ENCODE measurements at places on chromosomes 12 and 14.

DNA sequence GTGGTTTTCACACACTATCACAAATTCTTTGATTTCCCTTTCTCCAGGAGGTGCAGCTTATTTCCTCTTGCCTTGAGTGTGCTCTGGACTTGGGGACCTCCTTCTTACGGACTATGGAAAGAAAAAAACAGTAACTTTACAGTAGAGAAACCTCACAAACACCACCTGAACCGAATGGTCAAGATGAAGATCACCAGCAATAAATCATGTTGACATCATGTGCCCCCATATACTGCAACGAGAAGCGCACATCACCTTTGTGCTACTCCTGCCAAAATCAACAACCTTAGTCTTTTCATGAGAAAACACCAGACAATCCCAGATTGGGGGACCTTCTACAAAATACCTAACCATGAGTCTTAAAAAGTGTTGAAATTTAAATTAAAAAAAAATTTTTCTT lies 13.3 kb upstream of the NYNRIN start:
- DNase-seq = no peak

GRCh38 chr14:36091096-36091495 lies 85.4 kb downstream of the PTCSC3 start:
- DNase-seq = no peak

GRCh38 chr12:124347805-124348658 lies 53.1 kb downstream of the RFLNA start:
- DNase-seq = peak; percentile 26

GRCh38 chr14:79915406-79915805 lies 295.9 kb downstream of the DIO2 start:
- no peak for DNase-seq

DNA sequence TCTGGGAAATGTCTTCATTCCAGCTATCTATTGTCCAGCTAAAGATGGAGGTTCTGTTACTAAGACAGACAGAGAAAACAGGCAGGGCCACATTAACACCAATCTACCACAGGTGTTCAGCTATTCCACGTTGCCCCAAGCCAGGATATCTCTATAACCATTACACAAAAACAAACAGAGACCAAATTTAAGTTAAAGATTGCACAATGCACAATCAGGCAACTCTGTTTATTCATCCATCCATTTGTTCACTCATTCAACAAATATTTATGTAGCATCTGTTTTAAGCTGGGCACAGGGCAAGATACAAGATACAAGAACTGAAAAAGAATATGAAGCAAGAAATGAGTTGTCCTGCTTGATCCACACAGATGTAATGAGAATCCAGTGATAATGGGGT lies 629.0 kb downstream of the MED13L start:
- no peak for DNase-seq

- no peak for DNase-seq
Measured at GRCh38 chr14:23070262-23071129, 13.2 kb upstream of the CDH24 start.

- no peak for DNase-seq
Measured at GRCh38 chr12:46804054-46804453, 21.7 kb downstream of the SLC38A4 start.

GRCh38 chr12:4174417-4174816 lies 99.1 kb upstream of the CCND2 start:
- DNase-seq = no peak

DNA sequence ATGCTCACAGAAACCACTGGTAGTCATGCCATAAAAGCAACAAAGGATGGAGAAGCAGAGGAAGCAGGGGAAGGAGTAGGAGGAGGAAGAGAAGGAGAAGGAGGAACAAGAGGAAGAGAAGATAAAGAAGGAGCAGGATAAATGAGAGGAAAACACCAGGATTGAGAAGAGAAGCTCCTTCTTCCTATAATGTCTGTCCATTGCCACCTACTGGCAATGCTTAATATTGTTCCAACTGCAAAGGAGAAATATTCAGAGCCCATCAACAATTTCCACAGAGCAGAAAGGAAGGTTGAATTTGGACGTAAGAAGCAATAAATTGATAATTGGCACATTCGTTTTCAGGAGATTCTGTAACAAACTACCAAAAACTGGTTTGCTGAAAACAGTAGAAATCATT lies 898.4 kb downstream of the SLC16A7 start:
- DNase-seq = no peak

- DNase-seq = no peak
Measured at GRCh38 chr14:91402771-91403600, 14.6 kb downstream of the CCDC88C start.

GRCh38 chr12:123061441-123062205 lies 81.1 kb downstream of the ARL6IP4 start:
- DNase-seq = no peak

- no peak for DNase-seq
Measured at GRCh38 chr12:22993609-22994315, 368.8 kb downstream of the ETNK1 start.

GRCh38 chr14:36479344-36479743 lies 40.7 kb downstream of the NKX2-1 start:
- no peak for DNase-seq

- DNase-seq = peak; percentile 32
Measured at GRCh38 chr12:54201001-54201794, 12.4 kb upstream of the SMUG1 start.

GRCh38 chr14:23160924-23161522 lies 22.4 kb downstream of the SLC7A8 start:
- no peak for DNase-seq

- no peak for DNase-seq
Measured at GRCh38 chr12:85519163-85519562, 239.1 kb downstream of the ALX1 start.

- no peak for DNase-seq
Measured at GRCh38 chr12:86735851-86736250, 479.7 kb upstream of the MGAT4C start.

DNA sequence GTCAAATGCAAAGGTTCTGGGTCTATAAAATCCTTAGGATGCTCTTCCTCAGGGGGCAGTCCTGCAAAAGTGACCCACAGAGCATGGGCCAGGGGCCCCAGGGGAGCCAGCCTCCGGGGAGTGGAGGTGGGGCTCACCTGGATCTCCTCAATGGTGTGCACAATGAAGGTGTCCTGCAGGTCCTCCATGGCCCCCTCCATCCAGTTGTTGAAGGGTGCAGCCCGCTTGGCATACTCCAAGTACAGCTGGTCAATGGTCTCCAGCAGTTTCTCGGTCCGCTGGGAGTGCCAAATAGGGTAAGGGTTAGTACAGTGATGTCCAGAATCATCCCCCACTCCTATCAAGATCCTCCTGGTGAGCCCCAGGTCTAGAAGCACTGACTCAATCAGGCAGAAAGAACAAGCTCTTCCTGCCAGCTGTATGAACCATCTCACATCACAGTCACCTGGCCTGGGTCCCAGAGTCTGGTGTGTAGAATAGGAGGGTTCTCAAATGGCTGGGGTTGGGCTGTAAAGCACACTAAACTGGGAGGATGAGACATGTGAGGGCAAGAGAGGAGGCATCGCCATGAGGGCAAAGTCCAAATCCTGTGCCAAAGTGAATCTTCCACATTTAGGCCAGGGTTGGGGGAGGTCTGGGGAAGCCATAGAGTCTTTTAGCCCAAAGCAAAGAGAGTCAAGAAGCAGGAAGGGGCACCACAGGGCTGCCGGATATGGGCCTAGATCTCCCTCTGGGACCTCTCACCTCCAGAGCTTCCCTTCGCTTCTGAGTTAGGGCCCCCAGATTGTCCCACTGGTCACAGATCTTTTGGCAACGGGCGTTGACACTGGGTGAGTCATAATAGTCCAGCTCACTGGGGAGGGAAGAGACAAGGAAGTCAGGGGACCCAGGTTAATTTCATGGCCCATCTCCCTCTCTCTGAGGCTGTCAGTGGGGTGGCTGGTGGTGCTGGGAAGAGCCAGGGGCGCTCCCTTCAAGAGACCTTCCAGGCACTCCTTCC lies 91.5 kb upstream of the ZFP36L1 start:
- DNase-seq = no peak

DNA sequence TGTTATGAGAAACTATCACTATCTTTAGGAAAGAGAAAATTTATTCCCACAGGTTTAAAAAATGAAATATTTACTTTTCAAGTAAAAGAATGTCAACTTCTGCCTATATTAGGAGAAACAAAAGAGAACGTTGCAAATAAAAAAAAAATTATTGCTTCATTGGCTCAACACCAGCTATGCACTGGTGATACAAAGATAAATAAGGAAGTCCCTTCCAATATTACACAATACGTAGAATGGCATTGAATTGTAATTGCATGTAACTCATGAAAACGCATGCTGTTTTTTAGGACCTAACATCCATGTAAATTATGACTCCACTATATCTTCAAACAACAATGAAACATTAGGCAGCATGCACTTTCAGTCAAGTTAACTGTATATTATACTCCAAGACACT lies 56.4 kb upstream of the RERGL start:
- DNase-seq = no peak

DNA sequence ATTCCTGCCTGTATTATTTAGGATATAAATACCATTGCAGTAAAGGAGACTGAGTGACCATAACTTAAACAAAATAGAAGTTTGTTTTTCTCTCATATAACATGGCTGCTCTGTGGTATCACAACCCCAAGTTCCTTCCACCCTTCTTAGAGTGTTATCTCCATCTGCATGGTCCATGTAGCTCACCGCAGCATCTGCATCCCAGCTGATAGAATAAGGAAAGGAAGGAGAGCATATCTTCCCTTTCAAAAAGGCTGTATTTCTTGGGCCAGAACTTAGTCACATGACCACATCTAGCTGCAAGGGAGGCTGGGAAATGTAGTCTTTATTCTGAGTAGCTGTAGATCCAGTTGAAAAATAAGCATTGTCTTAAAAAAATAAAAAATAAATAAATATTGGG lies 184.8 kb upstream of the NUDT4 start:
- no peak for DNase-seq

- DNase-seq = no peak
Measured at GRCh38 chr12:39327965-39328364, 115.0 kb downstream of the KIF21A start.

DNA sequence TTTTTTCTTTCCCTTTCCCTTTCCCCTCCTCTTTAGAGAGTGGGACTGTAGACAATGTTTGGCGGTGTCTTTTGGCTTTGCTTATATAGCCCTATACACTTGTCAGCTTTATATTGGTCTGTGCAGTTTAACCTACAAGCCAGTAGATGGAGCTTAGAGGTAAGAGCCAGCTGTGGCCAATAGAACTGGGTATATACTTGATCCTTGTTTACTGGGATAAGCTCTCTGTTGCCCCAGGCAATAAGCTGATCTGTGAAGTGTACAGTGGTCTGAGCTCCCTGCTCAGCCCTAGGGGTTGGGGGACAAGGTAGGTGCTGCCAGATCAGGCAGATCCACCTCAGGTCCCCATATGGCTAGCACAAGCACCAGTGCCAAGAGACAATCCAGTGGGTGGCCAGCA lies 434.1 kb downstream of the NOVA1 start:
- no peak for DNase-seq

GRCh38 chr12:56678852-56679251 lies 9.2 kb downstream of the PTGES3 start:
- no peak for DNase-seq

DNA sequence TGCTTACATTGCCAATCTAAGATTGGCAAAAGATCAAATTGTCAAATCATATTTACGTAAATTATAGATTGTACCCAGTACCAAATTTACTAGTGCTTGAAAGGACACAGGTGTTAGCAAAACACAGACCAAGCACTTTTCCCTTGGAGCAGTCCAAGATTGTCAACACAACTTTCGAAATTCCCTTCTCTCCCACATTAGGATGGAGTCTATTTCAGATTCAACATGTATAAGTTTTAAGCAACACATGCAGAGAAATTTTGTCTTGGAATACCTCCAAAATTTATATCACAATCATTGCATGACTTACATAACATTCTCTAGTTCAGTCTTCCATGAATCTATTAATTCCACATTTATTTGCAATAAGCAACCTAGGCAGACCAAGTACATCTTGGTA lies 74.9 kb upstream of the SLCO1C1 start:
- DNase-seq = no peak

- DNase-seq = no peak
Measured at GRCh38 chr12:82695531-82695930, 8.8 kb downstream of the TMTC2 start.

DNA sequence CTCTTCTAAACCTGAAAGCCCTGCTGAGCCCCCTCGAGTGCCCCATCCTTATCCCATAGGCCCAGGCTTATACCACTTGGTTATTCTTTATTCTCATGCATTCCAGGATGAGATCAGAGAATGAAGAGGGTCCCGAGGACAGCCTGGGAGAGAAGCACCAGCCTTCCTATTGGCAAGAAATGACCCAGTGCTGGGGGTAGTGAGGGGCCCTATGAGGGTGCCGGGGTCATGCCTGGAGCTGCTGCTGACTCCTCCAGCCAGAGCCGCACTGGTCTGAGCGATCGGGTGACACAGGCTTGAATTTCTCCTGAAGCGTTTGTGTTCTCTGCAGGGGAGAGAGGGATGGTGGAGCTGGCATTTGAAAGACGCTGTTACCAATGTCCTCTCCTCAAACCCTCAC lies 18.1 kb downstream of the MORN3 start:
- DNase-seq = no peak

GRCh38 chr14:57755018-57755521 lies 110.8 kb downstream of the SLC35F4 start:
- DNase-seq = no peak

DNA sequence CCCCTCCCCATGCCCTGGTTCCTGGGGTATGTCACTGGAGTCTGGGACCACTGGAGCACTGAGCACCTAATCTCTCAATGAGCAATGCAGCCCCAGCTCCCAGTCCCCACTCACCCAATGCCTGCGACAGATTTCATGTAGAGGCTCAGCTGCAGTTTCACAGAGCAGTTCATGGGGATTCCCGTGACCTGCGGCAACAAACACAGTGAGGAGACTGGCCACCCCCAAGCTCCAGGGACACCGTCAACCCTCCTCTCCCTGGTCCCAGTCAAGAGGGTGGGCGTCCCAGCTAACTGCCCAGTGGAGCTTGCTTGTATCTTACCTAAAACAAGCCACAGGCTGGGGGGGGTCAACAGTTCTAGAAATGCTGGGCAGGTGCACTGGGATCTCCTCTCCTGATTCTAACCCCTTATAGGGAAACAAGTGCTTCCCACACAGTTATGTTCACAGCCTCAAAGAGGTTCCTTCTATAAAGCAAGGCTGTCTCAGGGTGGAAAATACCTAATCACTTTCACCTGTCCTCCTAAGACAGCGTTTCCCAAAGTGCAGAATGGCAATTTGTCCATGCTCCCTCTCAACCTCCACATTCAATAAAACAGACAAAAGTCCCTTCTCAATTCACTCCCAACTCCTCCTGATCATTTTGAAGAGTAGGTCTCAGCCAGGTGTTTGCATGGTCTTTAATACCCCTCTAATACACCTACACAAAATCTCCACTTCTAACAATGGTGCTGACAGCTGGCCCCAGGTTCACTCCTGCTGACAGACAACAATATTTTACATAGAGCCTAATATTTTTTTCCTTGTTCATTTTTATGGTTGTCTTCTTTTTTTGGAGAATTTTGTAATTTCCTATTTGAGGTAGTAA lies 68.3 kb downstream of the SCARB1 start:
- DNase-seq = no peak

DNA sequence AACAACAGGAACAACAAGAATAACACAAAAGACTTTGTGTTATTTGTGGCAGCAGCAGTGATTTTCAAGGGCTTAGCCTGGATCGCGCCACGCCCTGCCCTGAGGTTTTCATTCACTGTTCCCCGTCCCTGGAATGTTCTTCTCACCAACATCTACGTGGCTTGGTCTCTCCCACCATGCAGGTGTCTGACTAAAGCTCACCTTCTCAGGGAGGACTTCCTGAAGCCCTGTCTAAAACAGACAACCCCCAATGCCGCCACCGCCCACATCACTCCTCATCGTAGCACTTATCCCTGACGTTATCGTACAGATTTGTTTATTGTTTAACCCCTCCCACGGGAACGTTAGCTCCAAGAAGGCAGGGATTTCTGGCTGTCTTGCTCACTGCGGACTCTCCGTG lies 40.4 kb downstream of the P2RX4 start:
- no peak for DNase-seq
